ENCODE measurements at places on chromosomes 11 and 22.

GRCh38 chr11:74123008-74123448, 47.8 kb downstream of the C2CD3 start:
- no peak for DNase-seq

- no peak for DNase-seq
Measured at GRCh38 chr11:69921128-69922014, 102.2 kb upstream of the FGF3 start.

- no peak for DNase-seq
Measured at GRCh38 chr22:45180146-45180679, 16.5 kb downstream of the NUP50 start.

DNA sequence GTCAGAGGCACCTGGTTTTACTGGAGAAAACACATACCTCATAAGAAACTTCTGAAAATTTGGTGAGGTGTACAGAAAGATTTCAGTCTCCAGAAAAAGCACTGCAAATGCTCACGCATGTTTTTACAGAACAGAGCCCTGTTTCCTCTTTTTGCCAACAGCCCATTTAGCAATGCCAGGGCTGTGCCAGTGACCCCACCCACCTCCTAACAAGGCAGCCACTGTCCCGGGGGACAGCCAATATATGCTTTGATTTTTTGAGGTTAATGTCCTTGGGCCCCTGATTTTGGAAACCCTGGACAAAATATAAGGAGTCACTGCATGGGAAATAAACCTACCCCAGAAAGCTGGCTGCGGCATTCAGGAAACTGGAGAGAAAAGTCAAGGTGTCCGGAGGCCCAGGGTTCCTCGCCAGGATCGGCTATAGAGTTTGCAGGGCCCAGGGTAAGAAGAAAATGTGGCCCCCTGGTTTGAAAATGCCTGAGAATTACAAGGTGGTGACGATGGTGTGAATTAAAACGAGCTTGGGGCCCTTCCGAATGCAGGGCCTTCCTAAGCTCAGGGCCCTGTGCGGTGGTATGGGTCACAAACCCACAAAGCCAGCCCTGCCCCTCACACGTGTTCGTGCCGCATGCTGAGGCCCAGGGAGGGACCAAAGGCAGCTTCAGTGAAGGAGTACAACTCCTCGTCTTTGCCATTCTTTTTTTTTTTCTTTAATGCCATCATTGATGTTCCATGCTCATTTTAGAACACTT, 71.1 kb upstream of the WNT7B start:
- peak; percentile 37 for DNase-seq

DNA sequence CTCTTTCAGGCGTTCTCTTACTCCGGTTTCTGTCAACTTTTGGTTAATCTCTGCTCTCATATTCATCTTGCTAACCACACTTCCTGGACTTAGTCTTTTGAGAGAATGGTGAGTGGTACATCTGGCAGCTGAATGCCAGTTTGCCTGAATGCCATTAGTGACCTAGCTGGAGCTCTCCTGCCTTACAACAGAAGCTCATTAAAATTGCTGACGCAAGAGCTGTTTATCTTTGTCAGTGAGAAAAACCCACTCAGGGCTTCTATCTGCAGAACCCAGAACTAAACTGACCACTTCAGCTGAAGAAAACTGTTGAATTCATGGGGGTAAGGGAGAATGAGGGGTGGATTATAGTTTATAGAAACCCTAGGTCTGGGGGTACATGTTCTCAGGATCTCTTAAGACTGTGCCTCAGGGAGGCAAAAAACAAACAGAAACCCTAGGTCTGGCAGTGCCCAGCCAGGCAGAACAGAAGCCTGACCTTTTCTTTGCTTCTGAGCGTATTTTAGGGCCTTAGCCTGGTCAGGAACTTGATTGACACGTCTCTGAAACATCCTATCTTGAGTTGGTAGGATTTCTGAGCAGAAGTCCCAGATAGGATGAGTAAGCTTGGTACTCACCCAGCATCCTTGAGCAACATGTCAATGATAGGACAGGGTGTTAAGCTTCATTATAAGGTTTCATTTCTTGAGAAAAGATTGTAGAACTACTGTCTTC, 52.8 kb upstream of the YWHAH start:
- DNase-seq, result no peak

DNA sequence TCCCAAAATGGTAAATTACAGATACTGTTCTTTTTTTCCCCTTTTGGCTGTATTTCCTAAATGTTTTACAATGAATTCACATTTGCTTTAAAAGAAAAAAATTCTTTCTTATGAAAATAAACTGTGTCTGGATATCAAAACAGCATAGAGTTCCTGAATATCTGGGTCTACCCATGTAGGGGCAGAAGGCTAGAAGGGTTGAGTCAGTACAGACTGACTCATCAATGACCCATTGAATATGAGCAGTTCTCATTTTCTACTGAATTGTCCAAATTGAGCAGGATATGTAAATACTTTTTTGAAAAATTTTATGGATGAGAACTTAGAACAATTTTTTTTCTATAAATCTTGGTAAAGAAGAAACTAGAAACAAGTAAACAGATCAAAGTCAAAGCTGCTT, 16.3 kb upstream of the C11orf87 start:
- no peak for DNase-seq

GRCh38 chr11:113401718-113402117, 14.1 kb downstream of the ANKK1 start:
- DNase-seq, result peak; percentile 92

DNA sequence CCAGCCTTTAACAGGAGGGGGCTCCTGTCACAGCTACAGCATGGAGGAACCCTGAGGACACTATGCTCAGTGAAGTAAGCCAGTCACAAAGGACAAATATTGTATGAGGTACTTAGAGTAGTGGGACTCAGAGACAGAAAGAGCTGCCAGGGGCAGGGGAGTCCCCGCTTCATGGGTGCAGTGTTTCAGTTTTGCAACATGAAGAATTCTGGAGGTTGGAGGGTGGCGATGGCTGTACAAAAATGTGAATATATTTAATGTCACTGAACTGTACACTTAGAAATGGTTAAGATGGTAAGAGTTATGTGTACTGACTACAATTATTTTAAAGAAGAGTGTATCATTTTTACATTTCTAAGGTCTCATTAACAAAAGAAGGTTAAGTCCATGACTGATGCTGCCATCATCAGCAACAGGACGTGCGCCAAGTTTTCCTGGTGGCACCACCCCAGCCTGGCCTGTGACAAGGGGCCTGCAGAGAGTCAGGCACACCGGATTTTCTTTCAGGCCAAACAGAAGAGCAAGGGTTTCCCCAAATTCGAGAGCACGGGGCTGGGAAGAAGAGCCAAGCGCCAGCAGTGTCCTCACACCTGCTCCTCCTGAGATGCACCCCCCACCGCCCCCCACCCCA, 22.1 kb downstream of the YPEL1 start:
- DNase-seq, result no peak

GRCh38 chr11:34619062-34619516, 1.8 kb upstream of the EHF start:
- no peak for DNase-seq

- peak; percentile 89 for DNase-seq
Measured at GRCh38 chr11:66022401-66023185, 3.7 kb downstream of the CATSPER1 start.

GRCh38 chr22:49106096-49106841, 721.4 kb downstream of the BRD1 start:
- no peak for DNase-seq

DNA sequence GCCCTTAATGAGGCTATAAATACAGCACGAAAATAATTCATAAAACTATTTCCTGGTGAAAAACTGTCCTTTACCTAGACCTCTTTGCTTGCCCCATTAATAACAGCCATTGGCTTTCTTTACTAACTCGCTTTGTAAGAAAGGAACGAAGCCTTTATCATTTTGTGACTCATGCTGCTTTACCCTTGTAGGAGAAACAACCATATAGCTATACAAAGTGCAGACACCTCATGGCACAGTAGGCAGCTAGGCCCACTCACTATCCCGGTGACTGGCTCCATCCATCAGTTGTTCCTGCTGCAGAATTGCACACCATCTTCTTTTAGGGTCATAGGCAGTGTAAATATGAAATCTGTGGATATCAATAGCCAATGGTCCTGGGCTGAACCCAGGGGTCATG, 85.8 kb downstream of the LDLRAD3 start:
- DNase-seq, result no peak

- DNase-seq, result no peak
Measured at GRCh38 chr11:4664786-4665185, 21.0 kb downstream of the OR51E1 start.

DNA sequence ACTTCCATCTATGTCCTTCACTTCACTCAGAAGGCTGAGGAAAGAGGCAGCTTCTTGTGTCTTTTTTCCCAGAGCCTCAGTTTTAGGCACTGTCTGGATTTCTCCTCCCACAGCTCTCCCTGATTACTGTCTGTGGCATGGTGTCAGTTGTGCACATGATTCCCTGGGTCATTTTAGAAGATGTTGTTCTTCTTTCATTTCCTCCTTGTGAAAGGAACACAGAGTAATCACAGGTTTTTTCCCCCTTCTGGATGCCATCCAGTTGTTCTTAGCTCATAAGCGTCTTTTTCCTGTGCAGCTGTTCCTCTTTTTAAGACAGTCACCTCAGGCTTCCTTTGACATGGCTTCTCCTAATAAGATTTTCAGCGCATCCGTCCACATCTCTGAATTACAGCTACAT, 212.2 kb downstream of the FAM181B start:
- DNase-seq, result peak; percentile 17

GRCh38 chr11:64059339-64060140, 23.8 kb downstream of the FLRT1 start:
- DNase-seq, result no peak

DNA sequence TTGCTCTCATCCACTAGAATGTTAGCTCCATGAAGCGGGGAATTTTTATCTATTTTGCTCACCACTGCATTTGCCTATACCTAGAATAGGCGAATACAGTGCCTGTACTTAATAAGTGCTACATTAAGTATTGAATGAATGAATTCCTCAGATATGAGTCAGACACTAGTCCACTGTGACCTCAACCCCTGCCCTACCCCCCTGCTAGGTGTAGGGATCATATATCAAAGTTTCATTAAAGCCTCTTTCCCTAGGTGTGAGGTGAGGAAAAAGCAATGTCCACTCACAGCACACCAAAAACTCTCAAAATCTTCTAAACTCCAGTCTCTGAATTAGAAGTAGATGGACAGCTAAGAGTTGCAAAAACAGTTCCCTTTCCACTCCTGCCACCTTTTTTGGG, 9.8 kb upstream of the PSMA1 start:
- no peak for DNase-seq

DNA sequence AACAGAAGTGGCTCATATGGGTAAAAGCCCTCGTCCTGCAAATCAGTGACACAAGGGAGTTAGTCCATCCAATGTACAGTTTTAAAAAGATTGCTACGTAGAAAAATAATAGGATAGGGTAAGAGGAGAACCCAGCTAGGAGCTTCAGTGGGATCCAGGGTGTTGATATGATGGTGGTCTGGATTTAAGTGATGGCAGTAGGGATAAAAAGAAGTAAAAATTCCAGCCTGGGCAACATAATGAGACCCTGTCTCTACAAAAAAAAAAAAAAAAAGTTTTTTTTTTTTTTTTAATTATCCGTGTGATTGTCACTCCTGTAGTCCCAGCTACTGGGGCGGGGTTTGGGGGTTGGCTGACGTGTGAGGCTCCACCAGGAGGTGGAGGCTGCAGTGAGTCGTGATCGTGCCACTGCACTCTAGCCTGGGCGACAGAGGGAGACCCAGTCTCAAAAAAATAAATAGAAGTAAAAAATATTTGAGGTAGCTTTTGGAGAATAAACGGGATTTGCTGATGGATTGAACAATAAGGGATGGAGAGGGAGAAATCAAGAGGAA, 7.0 kb upstream of the L3MBTL2 start:
- peak; percentile 59 for DNase-seq

GRCh38 chr11:62131170-62131464, 7.3 kb downstream of the INCENP start:
- DNase-seq, result no peak

GRCh38 chr11:133476570-133477250, 55.6 kb downstream of the OPCML start:
- no peak for DNase-seq

GRCh38 chr11:122440811-122441665, 214.5 kb upstream of the UBASH3B start:
- DNase-seq, result no peak

DNA sequence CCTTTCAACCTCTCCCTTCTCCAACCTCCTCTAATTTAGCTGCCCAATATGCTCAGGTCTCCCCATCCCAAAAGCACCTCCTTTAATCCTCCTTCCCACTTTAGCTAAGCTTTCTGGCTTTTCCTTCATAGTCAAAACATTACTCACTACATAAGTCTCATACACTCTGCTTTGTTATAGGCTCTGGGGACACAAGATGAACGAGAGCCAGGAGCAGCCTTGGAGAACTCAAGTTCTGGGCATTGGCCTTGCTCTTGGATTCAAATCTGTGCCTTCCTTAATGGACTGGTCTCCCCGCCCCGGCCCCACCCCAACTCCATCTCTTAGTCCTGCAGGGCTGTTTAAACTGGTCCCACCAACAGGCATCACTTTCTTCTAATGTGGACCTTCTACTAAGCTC, 11.4 kb upstream of the HPX start:
- no peak for DNase-seq

- no peak for DNase-seq
Measured at GRCh38 chr22:19871845-19872778, 17.4 kb upstream of the GNB1L start.

- no peak for DNase-seq
Measured at GRCh38 chr11:127182586-127183203, 182.1 kb upstream of the KIRREL3 start.

GRCh38 chr22:22800716-22801115, 86.9 kb upstream of the IGLL5 start:
- DNase-seq, result no peak

GRCh38 chr11:92154611-92155010, 70.0 kb upstream of the FAT3 start:
- DNase-seq, result no peak

Data from RPMI8226 (cell line).